AG08396 (cell line): ENCODE measurements at places on chromosomes 6 and 20.

DNA sequence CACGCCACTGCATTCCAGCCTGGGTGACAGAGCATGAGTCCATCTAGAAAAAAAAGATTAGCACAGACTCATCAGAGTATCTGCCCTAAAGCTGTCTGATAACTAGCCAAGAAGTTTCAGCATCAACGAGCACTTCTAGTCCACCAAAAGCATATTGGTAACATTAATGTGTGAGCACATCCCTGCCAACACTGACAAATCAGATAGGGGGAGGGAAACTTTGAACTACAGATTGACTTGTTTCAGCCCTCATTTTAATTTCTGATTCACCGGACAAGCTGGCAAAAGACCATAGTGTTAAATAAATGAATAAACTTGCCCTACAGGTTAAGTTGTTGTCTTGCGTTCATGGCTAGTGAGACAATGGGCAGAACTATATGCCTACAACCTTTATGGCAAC, 7.7 kb upstream of the SEC63 start:
- peak; percentile 31 for DNase-seq

DNA sequence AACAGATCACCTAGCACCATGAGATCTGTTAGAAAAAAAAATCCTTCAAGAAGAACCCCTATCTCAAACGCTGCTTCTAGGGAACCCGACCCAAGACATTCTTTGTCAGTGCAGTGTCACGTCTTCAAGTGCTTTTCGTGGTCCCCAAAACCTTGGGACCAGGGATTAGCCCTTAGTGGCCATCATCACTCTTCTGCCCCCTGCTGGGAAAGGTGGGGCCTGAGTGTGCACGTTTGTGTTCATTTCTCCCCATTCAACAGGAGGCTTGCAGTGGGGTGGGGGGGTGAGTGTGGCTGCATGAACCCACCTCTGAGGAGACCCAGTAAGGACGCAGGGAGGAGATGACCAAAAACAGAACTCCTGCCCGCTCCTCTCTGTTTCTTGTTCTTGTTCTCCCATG, 218.2 kb upstream of the RNF24 start:
- DNase-seq = no peak

DNA sequence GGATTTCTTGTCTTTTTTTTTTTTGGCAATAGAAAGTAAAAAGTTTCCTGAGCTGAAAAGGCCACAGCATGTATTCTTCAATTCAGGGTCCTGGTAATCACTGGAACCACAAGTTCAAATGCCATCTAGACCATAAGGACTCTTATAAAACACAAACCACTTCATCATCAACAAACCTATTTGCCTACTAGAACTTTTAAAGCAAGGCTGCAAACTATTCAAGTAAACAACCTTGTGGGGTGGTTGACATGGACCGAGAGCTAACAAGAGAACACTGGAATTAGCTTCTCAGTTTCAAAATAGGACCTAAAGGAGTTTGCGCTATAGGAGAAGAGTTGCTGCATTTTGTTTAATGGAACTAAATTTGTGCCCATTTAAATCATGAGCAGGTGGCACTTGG, 215.9 kb downstream of the ATXN1 start:
- no peak for DNase-seq

DNA sequence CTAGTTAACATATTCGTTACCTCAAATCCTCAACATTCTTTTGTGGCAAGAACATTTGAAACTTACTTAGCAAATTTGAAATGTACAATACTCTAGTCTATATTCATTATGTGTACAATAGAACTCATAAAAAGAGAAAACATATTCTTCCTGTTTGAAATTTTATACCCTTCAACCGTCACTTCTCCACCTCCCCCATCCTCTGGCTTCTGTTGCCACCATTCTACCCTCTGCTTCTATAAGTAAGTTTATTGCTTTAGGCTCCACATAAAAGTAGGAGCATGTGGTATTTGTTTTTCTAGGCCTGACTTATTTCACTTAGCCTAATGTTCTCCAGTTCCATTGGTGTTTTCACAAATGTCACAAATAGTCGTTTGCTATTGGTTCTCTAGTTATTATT, 205.3 kb downstream of the TENT5A start:
- DNase-seq = no peak

DNA sequence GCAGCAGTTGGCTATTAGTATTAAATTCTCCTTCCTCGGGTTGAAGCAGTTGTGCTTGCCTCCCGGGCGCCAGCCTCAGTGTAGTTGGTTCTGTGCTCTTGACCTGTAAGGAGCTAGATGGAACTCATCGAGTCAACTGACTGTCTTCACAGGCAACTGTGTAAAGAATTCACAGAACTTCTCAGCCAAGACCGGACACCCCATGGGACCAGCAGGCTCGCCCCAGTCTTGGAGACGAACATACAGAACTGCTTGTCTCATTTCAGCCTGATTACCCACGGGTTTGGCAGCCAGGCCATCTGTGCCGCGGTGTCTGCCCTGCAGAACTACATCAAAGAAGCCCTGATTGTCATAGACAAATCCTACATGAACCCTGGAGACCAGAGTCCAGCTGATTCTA, 8.5 kb downstream of the TFAP2C start:
- DNase-seq = no peak

DNA sequence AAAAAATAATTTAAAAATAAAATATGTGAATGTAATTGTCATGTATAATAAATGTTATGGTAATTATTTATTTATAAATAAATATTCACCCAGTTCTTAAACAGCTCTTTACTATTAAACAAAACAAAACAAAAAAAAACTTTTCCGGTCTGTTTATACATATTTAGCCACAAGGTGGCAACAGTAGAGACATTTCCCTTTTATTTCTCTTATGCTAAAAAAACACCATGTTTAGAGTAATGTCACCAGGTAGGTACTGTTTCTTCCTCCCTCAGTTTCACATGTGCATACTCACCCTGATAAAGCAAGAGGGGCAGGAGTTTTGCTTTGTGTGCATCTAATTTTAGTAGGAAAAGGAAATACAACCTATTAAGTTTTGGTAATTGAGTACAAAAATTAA, 610.4 kb upstream of the IMPG1 start:
- no peak for DNase-seq

- DNase-seq = no peak
Measured at GRCh38 chr20:57495978-57496377, 29.0 kb downstream of the CTCFL start.

DNA sequence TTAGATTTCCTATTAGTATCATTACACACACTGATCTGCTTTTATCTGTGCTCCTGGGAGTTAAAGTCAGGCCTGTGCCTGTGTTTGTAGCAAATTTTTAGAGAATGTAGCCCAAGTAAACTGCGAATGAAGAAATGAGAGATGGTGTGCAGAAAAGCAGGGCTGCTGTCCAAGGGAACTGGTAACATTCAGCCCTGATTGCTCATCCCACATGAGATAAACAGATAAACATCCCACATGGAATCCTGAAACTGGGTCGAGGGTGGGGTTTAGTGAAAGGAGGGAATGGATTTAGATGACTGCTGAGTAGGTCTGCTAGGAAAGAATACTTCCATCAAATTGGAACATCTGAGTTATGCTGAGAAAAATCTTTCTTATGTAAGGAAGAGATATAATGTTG, 69.1 kb downstream of the GRIK2 start:
- DNase-seq = peak; percentile 38

GRCh38 chr20:325889-326644, 715 bp downstream of the SOX12 start:
- peak; percentile 57 for DNase-seq

DNA sequence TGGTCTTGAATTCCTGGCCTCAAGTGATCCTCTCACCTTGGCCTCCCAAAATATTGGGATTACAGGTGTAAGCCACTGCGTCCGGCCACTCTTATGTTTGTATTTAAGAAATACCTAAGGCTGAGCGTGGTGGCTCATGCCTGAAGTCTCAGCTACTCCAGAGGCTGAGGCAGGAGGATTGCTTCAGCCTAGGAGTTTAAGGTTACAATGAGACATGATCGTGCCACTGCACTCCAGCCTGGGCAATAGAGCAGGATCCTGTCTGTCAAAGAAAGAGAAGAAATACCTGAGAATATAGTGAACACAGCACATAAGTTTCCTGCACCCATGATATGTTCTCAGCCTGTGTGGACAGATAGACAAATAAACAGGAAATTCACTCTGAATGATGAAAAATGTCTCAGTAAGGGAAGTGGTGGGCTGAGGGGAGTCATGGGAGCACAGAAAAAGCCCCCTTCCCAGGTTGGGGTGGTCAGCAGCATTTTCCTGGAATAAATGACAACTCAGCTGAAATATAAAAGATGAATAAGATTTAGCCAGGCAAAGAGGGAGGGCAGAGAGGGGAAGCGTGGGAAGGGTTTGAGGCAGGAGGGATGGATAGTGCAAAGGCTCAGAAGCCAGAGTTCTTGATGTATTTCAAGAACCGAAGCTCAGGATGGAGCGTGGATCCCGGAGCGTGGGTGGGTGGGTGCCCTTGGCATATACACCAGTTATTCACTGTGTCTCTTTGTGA, 13.8 kb upstream of the MMP9 start:
- DNase-seq = no peak

DNA sequence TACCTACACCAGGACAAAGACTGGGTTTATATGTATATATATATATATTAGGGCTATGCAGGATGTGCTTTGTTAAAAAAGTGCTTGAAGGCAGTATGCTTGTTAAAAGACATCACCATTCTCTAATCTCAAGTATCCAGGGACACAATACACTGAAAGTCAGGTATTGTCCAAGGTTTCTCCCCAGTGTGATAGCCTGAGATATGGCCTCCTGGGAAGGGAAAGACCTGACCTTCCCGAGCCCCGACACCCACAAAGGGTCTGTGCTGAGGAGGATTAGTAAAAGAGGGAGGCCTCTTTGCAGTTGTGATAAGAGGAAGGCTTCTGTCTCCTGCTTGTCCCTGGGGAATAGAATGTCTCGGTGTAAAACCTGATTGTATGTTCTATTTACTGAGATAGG, 156.9 kb downstream of the GPX5 start:
- no peak for DNase-seq

DNA sequence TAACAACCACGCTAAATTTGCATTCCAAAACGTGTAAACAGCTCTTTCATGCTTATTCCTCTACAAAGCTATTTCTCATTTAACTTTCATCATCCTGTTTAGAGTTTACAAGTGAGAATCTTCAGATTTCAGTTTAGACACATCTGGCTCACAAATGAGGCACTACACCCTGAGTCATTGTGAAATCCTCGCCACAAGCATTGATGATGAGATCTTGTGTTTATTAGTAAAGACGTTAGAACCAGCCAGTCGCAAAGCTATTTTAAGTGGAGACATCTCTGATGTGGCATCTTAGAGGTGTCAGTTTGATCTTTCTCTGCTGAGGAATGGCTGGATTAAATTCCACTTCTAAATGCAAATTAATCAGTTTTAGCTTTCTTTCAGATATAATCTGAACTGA, 8.3 kb upstream of the ISM1 start:
- no peak for DNase-seq

GRCh38 chr6:16474772-16475493, 236.5 kb downstream of the GMPR start:
- DNase-seq = no peak

GRCh38 chr6:33813246-33813904, 9.6 kb upstream of the MLN start:
- DNase-seq = no peak

DNA sequence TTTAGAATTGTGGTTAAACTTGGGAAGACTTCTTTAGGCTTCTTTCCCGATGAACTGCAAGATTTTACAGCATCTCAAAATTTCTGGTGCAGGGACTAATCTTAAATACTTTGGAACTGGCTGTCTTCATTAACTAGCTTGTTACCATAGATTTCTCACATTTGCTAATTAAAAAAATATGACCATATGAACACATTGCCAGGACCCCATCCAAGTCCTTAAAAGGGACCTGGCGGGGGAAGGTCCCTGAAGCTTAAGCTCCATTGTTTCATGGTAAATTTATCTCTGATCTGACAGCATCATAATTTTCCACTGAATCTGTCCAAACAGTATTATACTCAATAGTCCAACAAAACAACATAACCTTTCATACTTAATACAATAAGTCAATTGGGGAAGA, 517.8 kb upstream of the FLRT3 start:
- no peak for DNase-seq
